ENCODE measurements at places on chromosomes 3 and 15. TPM values are rescaled to one million over a fixed set of nuclear protein-coding genes. Genes with fewer than 3 reads are reported as not detected.

Gene GOLGA6D
- total RNA-seq, result not detected

Gene RBMS3
- total RNA-seq, result 1.4 TPM

GRCh38 chr3:22392286-22392685 lies 641.3 kb upstream of the ZNF385D start:
- no peaks in the 10 kb centered on the region for H3K27me3 ChIP-seq
- H3K36me3 ChIP-seq, result peaks cover 3% of the 10 kb centered on the region
- DNase-seq, result no peak
- no peaks in the 10 kb centered on the region for H3K4me1 ChIP-seq
- H3K4me3 ChIP-seq, result no peak overlapping the region

- no peaks in the 10 kb centered on the region for H3K36me3 ChIP-seq
- H3K27ac ChIP-seq, result no peak overlapping the region
- peaks cover 26% of the 10 kb centered on the region for H3K4me1 ChIP-seq
- H3K4me3 ChIP-seq, result no peak overlapping the region
- H3K27me3 ChIP-seq, result peaks cover 17% of the 10 kb centered on the region
- DNase-seq, result peak; percentile 61
These were observed 148.4 kb upstream of the TLE3 start for GRCh38 chr15:70245932-70246622.
